ENCODE measurements at places on chromosomes 5 and 9.

DNA sequence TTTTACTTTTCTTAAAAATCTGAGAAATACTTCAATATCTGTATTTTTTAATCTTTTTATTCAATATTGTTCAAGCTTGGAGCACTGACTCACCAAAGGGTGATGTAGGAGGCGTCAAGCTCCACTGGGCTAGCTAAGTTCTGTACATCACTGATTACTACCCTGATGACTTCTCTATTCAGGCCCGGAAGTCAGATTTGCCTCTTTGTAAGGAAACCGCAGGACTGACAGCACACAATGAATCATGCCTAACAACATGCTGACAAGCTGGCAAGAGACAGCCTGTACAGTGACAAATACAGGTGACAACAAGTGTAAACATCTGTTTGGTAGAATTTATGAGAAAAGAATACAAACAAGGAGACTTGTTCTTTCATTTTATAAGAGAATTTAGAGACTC, 627.9 kb upstream of the RORB start:
- DNase-seq: peak; percentile 1

DNA sequence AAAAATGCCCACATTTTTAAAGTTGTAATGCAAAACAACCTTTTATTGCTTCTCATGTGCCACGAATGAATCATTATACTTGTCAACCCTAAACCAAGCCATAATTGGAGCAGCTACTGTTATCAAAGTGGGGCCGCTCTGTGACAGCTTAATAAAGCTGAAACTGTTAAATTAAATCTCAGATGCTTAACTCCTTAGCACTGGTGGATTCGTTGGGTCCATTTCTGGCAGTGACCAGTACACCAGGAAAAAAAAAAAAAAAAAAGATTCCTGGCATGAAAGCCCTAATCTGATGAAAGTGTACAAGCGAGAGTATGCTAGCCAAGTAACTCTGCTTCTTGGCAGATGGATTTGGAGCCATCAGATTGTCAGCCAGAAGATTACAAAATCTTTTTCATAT, 164.8 kb downstream of the ZSWIM6 start:
- no peak for DNase-seq

DNA sequence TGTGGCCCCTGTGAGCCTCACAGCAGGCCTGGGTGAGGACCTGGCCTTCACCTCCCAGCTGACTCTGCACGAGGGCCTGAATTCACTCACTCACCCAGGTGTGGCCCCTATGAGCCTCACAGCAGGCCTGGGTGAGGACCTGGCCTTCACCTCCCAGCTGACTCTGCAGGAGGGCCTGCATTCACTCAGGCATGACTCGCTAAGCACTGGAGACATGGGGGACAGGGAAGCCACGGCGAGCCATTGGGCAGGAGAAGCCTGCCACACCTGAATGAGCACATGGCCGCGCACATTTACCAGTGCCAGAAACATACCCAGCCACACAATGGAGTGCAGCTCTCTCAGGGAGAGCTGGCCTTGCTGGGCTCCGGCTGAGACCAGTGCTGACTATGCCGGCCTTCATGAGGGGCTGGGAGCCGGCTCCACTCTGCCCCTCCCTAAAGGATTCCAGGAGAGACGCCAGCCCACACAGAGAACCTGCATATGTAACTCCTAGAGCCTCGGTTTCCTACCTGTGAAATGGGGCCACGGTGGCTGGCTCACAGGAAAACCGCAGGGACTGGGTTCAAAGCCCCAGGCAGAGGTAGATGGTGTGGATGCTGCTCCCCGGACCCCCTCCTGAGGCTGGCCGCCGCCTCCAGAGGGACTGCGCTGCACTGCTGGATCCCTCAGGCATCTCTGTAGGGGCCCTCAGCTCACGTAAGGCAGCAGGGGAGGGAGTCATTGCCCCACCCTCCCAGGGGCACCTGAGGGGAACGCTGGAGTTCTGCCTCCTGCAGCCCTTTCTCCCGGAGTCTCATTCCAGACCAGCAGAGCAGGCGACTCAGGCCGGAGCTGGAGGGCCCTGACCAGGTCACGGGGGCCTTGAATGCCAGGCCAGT, 7.2 kb downstream of the ADAMTS2 start:
- no peak for DNase-seq

DNA sequence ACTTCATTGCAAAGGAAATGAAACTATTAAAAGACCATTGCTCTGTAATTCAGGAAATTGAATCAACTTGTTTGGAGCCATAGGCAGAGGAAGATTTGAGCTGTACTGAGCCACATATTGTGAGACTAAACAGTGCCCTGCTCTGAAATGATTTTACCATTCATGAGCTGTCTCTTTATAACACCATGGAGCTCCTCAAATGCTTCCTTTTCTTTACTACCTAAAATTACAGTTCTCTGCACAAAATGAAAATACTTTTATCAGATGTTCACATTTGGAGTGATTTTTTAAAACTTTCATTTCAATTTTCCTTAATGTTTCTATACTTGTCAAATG, 97.9 kb downstream of the NLN start:
- DNase-seq: no peak

DNA sequence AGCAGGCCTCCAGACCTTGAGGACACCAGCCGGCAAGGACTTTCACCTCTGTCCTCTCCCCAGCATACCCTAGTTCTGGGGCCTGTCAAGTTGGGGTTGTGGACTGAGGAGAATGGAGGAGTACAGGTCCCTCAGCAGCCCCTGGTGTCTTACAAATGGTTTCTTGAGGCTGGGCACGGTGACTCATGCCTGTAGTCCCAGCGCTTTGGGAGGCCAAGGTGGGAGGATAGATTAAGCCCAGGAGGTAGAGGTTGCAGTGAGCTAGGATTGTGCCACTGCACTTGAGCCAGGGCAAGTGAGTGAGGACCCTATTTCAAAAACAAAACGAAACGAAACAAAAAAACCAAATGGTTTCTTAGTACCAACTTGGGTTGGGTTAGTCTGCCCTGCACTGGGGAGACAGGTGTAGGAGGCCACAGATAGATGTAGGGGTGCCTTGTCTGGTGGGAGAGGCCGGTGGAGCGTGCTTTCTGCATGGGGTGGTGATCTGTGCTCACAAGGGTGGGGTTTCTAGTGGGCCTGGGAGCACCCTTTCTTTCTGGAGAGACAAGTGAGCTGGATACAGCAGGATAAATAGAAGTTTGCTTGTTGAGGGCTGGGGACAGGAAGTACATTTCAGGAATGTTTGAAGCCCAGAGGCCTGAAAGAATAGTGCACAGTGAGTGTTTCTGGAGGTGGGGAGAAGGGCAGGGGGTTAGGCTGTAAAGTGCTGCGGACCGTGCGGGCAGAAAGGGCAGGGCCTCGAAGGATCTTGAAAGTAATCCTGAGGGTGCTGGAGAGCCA, 37.7 kb upstream of the PSD2 start:
- no peak for DNase-seq

- DNase-seq: peak; percentile 47
Measured at GRCh38 chr9:125374443-125375309, 113.0 kb downstream of the GAPVD1 start.

DNA sequence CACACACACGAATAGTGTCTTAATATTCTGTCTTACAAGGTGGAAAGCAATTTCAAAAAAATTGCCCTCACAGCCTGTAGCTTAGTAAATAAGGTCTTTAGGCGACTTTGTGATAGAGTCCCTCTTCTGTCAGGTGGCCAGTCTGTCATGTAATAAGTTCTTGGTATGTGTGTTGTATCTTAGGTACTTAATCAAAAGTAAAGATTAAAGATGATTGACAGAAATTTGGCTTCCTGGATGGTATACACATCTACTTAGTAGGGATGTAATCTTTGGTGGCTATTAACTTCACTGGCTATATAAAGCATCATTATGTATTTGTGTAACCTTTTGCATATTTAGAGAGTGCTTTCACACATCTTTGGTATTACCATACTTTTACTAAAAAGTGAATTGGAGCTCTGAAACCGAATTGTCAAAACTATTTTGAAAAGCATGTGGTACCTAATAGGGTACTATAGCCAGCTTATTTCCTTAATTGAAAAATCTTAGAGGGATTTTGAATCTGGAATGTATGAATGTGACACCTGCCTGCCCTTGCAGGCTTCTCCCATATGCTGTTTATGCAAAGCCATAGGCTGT, 3.4 kb downstream of the G3BP1 start:
- DNase-seq: no peak

- DNase-seq: no peak
Measured at GRCh38 chr5:2833556-2833955, 82.1 kb upstream of the IRX2 start.

DNA sequence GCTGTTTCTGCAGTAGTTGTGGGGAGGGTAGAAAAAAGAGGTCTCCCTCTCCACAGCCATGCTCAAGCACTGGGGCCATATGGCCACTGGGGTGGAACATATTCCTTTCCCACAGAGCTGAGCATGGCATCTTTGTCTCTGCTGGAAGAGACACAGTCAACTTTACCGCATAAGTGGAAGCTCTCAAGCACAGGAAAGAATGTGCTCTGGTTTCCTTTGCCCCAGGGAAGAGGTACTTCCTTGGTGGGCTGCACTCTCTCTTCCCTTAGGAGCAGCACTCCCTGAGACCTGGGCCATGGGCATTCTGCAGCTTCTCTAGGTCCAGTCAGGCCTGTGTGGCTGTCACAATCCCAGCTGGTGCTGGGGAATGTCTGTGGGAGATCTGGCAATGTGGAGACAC, 168.5 kb upstream of the ACTBL2 start:
- DNase-seq: no peak

- DNase-seq: peak; percentile 91
Measured at GRCh38 chr5:177455036-177455660, 8.5 kb downstream of the PRR7 start.

DNA sequence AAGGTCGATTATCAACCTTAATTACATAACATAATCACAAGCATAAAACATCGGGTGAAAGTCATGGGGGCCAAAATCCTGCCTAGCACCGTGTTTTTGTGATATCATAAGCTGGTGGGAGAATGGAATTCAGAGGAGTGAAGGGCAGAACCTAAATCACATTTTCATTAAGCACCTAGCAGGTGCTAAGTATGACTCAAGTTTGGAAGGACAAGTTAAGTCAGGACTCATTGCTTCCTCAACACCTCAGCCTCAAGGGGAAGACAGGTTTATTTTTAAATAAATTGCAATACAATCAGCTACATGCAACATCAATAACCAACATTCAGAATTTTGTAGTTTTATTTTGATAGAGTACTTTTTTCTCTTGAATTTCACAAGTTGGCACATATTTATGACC, 33.5 kb upstream of the GAS1 start:
- no peak for DNase-seq

GRCh38 chr5:156460471-156460870, 133.5 kb downstream of the SGCD start:
- no peak for DNase-seq
